ENCODE measurements at places on chromosomes 7 and 10.

- DNase-seq = no peak
These were observed 11.1 kb downstream of the RBP4 start for GRCh38 chr10:93589648-93590562.

GRCh38 chr10:121437596-121437995 is 160.6 kb downstream of the FGFR2 start:
- no peak for DNase-seq

DNA sequence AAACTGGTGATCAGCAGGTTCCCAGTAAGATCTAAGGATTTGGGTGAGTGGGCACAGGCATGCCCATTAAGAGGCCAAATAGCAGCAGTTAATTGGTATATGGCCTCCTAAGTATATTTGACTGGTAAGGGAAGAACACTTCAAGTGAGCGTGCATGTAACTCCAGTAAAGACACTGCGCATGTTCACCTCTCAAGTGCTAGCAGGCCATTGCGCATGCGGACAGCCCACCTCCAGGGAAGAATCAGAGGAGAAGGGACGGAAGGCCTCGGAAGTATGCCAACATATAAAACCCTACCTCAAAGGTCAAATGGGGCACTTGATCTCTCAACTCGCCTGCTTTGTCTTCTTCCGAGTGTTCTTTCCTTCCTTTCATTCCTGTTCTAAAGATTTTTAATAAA is 118.0 kb downstream of the ARL5B start:
- no peak for DNase-seq

DNA sequence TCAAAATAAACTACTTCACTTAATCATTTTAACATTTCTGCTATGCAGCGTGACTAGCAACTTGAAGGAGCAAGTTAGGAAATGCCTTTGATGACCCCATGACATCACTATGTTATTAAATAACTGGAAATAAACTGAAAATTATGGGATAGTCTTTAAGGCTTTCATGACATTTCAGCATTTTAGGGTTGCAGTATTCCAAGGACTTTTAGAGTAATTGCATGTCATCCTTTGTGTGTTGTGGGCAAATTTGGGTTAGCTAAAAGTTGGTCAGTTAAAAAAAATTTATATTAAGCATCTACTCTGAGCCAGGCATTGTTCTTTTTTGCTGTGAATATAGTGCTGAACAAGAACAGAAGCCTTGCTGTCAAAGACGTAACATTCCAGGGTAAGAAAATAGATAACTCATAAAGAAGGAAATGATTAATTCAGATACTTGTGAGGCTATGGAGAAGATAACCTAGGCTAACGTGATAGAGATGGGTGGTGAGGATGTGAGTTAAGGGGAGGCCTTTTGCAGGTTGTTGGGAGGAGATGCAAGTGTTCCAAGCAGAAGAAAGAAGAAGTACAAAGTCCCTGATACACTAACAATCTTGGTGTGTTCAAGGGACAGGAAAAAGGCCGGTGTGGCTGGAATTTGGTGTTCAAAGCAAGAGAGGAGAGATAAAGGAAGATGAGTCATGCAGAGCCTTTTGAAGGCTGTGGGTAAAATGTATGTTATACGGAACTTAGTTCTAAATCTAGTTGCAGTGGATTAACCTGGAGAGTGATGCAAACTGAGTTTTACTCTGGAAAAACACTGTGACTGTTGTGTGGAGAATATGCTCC is 610.2 kb downstream of the AUTS2 start:
- DNase-seq = no peak

DNA sequence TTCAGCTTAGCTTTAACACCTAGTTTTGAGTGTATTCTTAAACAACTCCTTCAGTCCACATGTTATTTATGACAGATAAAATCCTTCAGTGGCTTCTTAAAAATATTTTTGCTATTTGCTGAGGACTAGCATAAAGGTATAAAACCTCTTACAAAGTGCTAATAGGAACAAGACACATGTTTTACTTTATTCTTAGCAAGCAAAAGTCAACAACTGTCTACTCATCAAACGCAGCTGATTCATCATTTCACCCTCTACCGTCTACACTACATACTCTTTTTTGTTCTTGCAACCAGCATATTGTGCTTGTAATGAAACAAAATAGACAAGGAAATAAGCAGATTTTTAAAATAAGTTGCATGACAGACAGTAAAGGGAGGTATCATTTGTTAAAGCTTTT is 319.7 kb downstream of the SNX13 start:
- DNase-seq = no peak

DNA sequence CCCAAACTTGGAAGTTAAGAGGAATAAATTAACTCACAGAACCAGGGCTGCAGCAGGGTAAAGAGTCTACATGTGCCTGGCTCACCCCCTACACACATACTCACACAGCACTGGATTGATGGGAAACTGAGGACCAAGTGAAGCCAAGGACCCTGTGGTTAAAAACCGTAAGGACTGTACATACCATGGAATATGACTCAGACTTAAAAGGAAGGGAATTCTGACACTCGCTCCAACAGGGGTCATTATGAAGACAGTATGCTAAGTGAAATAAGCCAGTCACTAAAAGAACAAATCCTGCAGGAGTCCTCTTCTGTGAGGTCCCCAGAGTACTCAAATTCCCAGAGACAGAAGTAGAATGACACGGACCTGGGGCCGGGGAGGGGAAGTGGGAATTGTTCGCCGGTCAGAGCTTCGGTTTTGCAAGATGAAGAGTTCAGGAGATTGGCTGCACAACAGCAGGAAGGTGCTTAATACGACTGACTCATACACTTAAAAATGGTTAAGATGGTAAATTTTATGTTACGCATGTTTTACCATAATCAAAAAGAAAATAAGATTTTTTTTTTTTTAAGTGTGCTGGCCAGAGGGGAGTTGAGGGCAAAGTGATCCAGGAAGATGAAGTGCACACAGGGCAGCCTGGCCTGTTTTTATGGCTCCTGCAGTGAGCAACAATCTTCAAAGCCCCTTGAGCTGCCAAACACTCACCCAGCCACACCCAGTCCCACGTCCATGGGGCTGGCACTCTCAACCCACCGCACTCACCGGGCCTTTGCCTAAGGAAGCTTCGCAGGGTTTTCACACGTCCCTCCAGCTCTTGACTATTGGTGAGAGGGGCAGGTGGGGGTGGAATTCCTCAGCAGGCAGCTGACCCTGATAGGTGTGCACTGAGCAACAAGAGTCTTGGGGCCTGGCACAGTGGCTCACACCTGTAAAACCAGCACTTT is 26.4 kb downstream of the DRGX start:
- DNase-seq = no peak

- peak; percentile 57 for DNase-seq
These were observed 70.2 kb downstream of the PRTFDC1 start for GRCh38 chr10:24882047-24882698.

DNA sequence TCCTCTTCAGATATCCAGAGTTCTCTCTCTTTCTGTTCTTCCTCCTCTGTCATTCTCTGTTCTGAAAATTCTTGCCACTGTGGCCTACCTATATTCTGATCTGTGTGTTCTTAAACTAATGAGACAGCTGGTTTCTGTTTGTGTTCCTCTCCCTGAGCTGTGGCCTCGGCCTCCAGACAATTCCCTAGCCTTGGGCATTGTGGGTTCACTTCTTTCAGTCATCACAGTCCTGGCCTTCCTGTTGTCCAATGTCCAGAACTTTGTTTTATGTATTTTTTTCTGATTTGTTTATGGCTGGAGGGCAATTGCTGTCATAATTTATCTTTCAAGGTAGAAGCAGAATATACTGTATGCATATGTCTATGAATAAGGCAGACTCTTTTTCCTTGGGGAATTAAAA is 173.2 kb upstream of the MTPN start:
- no peak for DNase-seq

DNA sequence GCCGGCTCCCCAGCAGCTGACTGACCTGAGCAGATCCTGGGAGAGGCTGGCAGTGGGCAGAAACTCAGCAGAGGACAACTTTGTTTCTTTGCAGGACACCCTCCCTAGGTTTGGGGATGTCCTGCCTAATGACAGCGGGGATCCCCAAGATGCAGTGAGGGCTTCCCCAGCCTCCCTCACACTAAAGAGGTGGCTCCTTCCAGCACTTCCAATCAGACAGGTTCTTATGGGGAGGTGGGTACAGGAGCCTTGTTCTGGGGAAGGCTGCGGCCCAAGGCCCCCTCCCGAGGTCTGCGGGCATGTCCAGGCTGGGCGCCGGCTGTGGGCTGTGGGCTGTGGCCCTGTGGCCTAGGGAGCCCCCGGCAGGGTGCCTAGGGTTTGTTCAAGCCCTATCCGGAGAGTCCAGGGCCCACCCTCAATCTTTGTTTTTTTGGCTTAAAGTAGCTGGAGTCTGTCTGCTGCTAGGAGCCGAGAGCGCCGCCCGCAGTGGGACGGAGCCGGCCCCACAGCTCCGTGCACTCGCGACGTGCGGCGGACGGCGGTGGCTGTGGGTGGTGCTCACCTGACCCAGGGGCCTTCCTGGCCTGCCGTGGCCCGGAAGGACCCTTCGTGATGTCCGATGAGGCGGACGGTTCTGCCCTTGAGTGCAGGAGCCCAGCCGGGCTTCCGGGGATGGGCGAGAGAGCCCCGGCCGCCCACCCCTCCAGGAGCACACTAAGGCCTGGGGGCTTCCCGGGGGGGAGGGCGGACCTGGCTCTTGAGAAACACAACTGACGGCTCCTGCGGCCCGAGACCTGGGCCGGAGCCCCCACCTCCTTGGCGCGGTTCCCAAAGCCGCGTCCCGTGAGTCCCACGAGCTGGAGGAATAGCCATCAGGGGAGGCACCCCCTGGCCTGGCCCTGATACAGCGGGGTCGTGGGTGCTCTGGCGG is 57.2 kb downstream of the PDGFA start:
- DNase-seq = no peak

DNA sequence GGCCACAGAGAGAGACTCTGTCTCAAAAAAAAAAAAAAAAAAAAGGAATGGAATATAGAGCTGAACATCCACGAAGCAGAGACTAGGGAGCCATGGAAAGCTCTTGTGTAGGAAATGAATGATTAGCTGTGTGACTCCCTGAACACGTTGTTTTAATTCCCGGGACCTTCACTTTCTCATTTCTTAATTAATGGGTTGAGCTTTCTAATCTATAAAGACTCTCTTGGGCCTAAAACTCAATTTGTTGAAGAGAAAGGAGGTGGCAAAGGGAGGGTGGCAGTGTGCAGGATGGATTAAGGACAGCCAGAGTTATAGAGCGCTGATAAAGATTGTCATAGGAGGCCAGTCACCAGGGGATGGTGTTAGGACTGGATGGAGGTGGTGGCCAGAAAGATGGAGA is 48.0 kb downstream of the CYCS start:
- no peak for DNase-seq

DNA sequence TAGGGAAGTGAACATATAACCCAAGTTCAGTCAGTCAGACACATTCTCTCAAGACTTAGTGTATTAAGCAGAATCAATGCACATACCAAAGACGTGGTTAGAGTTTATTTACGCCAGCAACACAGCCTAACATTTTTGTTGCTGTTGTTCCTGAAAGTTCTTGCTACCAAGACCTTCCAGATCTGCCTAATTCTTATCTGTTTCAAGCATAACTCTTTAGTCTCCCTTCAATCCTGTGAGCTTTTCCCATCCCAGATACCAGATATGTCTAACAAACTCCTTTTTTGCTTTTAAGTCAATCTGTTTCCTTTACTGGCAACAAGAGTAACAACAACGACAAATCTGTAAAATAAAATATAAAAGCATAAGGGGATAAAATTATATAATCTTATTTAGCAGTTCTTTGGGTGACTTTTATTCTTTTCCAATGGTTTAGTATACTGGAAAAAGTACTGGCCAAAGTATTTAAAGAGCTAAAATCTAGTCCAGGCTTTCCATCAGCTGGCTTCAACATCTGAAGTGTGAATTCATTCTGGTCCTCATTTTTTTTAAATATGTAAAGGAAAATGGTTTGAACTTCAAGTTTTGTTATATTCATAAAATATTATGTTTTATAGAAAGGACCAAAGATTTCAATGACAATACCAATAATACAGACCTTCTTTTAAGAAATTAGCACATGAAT is 193.8 kb downstream of the IMMP2L start:
- DNase-seq = no peak

DNA sequence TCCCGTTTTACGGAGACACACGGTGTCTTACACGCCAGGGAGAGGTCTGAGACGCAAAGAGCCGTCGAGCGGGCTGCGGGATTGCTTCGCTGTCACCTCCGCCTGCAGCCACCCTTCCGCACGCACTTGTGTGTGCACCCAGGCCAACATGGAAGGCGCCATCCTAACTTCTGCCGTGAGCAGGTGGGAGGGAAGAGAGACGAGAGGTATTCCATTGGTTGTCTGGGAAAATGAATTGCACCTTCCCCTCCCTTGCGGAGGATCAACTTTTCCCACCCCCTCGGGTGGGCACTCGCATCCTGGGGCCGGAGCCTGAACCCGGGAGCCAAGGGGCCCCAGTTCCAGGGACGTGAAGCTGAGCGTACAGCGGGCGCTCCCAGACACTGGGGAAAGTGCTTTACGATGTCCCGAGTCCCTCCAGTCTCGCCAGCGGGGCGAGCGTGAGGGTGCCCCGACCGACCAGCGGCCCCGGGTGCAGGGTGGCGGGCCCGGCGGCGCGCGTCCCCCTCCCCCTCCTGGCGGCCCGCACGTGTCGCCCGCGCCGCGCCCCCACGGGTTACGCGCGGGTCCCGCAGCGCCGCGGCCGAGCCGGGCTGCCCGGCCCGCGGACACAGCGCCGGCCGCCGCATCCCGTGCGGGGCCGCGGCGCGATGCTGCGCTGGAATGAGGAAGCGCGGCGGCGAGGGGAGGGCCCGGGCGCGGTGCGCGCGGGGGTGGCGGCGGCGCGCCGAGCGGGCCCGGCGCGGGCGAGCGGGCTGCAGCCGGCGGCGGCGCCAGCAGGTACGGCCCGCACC is 984 bp upstream of the IKZF1 start:
- DNase-seq = no peak

GRCh38 chr7:158811461-158811860 is 17.8 kb downstream of the ESYT2 start:
- peak; percentile 44 for DNase-seq

DNA sequence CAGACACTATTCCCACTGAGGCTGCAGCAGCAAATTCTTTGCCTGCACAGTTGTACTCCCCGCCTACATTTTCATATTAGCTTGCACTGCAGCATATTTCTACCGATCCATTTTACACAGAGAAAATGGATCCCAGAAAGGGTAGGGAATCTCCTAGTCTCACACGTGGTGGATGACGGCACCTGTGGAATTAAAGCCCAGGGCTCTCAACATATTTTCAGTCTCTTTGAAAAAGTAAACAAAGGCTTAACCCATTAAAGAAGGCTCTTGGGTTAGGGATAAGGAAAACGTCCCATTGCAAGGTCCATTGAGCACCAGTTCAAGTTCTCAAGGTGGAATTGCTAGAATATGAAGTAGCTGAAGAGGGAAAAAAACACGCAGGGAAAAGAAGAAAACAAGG is 49.4 kb upstream of the FOXI2 start:
- no peak for DNase-seq

DNA sequence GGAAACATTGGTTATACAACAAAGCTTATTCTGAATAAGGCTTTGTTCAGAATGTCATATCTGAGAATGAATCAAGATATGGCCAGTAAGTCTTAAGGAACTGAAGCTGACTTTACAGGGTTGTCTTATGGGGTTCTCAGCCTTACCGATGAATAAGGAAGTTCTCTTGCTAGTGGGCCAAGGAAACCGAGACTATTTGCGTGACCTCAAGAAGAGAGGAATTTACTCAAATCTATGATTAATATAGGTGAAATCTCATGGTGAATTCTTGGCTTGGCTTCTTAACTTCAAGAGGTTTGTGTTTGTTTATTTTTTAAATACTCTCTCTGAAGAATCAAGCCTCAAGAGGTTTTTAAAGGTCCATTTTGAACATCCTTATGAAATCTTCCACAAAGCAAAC is 4.7 kb upstream of the MRLN start:
- no peak for DNase-seq

- DNase-seq = no peak
These were observed 19.3 kb downstream of the VWA2 start for GRCh38 chr10:114258274-114258840.

Measured in stimulated activated naive CD8-positive, alpha-beta T cell treated with anti-CD3 and anti-CD28 coated beads, Interleukin-15, amount 100 ng/mL, for 72 hours (primary cell).